Activated T-helper 2 cell treated with anti-CD3 and anti-CD28 coated beads, Interferon-gamma antibody, Interleukin-2, Interleukin-4, amounts not matched to agents 10 μg/mL and 5 μg/mL and 100 μg/mL, durations not matched to agents 14 hours and 24 hours and 36 hours (primary cell): ENCODE measurements at places on chromosomes 13 and 19. TPM values are rescaled to one million over a fixed set of nuclear protein-coding genes. Genes with fewer than 3 reads are reported as not detected.

The ZNF540 gene
- total RNA-seq: 0.41 and 0.46 TPM in 2 replicates

The ZNF726 gene
- 10.3 and 11.6 TPM in 2 replicates for total RNA-seq

The TMC4 gene
- 0.16 and 0.37 TPM in 2 replicates for total RNA-seq

The MBD3L2 gene
- not detected in 2 replicates for total RNA-seq

The ZNF160 gene
- total RNA-seq: 35.3 and 39.3 TPM in 2 replicates

The KANK3 gene
- 0.89 and 1.7 TPM in 2 replicates for total RNA-seq

The NLRP12 gene
- total RNA-seq: not detected in 2 replicates

The ATXN8OS gene
- not detected in 2 replicates for total RNA-seq

The CYP2A6 gene
- not detected in 2 replicates for total RNA-seq

The CYP2A7 gene
- not detected in 2 replicates for total RNA-seq

The MEIOSIN gene
- total RNA-seq: not detected in 2 replicates

The MAB21L1 gene
- 0.07 TPM in 2 replicates for total RNA-seq

The UNC13A gene
- total RNA-seq: 0.02 TPM in 1 of 2 replicates, not detected in the other

The ATP4A gene
- total RNA-seq: not detected in 2 replicates
